Psoas muscle (tissue), 8 donors: ENCODE measurements at places on chromosomes 7 and 10. TPM values are rescaled to one million over a fixed set of nuclear protein-coding genes. Genes with fewer than 3 reads are reported as not detected.

ANK3 gene
- total RNA-seq = 110 TPM

SYT15 gene
- 2.8 TPM for total RNA-seq

KIF11 gene
- total RNA-seq = 0.32 TPM

ITIH2 gene
- total RNA-seq = 0.15 TPM

TMEM270 gene
- not detected for total RNA-seq

EBLN1 gene
- not detected for total RNA-seq

AKR1D1 gene
- not detected for total RNA-seq

SORCS1 gene
- 0.27 TPM for total RNA-seq

ASB4 gene
- total RNA-seq = 7.7 TPM

UCN3 gene
- total RNA-seq = not detected

RNF148 gene
- not detected for total RNA-seq

MYL10 gene
- total RNA-seq = not detected

C10orf105 gene
- not detected for total RNA-seq

PLEKHS1 gene
- total RNA-seq = not detected

GNGT1 gene
- not detected for total RNA-seq

BAMBI gene
- total RNA-seq = 0.89 TPM

DNA sequence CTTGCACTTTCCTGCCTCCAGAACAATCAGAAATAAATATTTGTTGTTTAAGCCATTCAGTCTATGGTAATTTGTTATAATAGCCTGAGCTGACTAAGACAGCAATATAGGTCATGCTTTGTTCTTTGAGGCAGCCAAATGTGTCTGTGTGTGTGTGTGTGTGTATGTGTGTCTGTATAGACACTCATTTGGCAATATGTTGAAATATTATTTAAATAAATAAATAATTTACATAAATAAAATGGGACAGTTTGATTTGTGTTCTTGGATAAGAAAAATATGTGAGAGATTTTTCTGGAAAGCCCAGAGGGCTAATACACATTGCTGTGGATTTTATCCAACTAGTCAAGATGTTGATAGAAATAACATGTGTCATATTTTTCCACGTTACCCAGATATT is 140.2 kb downstream of the PTN start:
- DNase-seq = no peak

GRCh38 chr10:91540733-91541132 is 92.1 kb downstream of the PPP1R3C start:
- DNase-seq = no peak

- no peak for DNase-seq
Observed at GRCh38 chr7:150397346-150398107, 18.4 kb downstream of the ZNF775 start.

DNA sequence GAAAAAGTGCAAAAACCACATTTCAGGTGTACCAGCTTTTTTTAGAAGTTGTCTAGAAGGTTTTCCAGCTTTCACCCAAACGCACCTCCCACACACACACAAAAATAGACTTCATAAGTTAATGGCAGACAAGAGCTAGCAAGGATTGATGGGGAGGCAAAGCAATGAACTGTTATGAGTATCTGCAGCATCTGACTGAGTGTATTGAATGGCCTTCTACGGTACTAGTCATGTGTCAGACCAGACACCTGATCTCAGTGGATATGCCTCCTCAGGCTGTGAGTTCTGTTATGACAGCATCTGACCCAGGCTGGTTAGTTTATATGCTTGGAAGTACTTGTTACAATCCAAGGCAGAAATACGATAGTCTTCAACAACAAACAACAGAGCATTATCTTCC is 406.1 kb upstream of the AUTS2 start:
- DNase-seq = no peak

GRCh38 chr7:94562525-94562924 is 52.9 kb downstream of the CASD1 start:
- no peak for DNase-seq

GRCh38 chr10:31033147-31033546 is 1.5 kb upstream of the ZNF438 start:
- peak; percentile 54 for DNase-seq

- no peak for DNase-seq
Observed at GRCh38 chr10:22560913-22561239, 153.5 kb downstream of the PIP4K2A start.

- DNase-seq = no peak
Observed at GRCh38 chr10:73379064-73379748, 20.5 kb upstream of the CFAP70 start.

DNA sequence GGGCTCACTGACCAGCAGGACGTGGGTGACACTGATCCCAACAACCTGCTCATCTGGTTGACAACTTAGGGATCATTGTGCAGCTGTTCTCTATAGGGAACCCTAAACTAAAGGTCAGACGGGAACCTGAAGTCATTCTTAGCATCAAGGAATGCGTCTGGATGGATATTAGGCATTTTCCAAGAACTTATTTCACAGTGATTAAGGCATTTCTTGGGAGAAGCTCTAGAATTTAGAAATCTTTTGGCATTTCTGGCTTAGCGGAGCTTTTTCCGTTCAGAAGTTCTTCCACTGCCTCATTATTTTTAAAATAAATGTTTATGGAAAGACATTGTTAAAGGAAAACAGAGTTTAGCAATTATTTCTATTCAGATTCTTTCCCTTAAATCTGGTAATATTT is 303.3 kb upstream of the IGFBP3 start:
- DNase-seq = no peak

- no peak for DNase-seq
Observed at GRCh38 chr7:70586822-70587221, 545.1 kb upstream of the GALNT17 start.

DNA sequence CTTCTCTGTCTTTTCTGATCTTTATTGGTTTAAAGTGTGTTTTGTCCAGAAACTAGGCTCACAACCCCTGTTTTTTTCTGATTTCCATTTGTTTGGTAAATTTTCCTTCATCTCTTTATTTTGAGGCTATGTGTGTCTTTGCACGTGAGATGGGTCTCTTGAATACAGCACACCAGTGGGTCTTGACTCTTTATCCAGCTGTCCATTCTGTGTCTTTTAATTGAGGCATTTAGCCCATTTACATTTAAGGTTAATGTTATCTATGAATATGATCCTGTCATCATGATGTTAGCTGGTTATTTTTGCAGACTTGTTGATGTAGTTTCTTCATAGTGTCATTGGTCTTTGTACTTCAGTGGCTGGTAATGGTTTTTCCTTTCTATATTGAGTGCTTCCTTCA is 10.1 kb downstream of the TEX36 start:
- no peak for DNase-seq

DNA sequence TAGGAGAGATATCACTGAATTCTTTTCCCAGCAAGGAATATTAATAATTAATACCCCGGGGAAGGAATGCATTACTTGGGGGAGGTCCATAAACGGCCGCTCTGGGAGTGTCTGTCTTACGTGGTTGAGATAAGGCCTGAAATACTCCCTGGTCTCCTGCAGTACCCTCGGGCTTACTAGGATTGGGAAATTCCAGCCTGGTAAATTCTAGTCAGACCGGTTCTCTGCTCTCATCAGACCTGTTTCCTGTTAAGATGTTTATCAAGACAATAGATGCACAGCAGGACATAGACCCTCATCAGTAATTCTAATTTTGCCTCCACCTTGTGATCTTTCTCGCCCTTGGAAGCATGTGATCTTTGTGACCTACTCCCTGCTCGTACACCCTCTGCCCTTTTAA is 162.8 kb upstream of the KCND2 start:
- no peak for DNase-seq

DNA sequence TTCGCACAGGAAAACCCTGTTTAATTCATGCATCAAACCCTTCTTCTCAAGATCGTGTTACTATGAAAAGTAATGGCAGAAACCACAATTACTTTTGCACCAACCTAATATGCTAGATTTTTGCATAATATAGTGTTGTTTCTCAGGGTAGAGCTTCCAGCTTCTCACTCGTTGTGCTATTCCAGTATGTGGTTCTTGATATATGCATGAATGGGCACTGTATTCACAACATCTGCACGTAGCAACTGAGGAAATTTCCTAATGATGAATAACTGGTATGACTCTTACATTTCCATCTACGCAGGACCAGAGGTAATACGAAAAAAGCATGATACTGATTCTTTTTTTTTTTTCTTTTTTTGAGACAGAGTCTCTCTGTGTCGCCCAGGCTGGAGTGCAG is 326.6 kb upstream of the GALNT17 start:
- no peak for DNase-seq

DNA sequence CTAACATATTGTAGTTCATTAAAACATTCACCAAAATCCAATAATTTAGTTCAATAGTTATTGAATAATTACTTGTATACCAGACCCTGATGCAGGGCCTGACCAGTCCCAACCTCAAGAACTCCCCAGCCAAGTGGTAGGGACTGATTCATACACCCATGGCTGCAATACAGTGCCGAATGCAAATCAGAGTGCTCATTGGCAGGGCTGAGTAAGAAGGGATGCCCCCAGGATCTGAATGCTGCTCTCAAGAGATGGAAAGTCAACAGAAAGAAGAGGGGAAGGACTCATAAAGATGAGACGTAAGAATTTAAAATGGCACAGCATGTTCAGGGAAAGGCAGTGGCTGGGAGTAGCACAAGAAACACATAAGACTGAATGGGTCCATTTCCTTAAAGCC is 29.9 kb downstream of the ZNF438 start:
- DNase-seq = no peak

DNA sequence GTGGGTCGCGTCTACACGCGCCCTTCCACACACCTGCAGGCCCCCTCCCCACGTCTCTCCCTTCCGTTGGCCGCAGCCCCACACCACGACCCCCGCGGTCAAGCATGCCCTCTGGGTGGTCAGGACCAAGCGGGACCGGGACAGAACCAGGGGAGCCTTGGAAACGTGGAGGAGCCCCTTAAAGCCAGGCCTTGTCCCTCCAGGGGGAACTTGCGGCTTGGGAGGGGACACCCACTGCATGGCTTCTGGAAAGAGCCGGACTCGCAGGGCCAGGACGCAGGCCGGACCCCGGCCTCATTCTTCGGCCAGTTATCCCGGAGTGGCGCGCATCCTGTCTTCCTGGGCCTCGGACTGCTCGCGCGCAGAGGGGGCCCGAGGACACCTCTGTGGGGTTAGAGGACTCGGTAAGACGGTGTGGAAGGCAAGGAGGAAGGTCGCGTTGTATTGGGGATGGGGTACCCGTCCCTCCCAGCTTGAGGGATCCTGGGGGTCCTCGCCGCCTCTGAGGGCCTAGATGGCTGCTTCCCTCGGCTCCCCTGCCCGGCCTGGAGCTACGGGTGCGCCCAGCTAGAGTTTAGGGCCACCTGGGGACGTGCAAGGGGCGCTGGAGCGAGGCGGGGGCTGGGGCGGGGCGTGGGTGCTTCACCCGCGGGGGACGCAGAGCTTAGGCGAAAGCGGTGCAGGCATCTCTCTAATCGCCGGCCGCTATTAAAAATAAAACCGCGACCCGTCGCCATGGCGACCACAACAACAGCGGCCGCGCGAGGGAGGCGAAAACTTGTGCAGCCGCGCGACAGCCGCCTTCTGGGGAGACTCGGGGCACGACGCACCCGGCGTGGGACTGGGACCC is 1.8 kb upstream of the PDGFA start:
- peak; percentile 56 for DNase-seq

DNA sequence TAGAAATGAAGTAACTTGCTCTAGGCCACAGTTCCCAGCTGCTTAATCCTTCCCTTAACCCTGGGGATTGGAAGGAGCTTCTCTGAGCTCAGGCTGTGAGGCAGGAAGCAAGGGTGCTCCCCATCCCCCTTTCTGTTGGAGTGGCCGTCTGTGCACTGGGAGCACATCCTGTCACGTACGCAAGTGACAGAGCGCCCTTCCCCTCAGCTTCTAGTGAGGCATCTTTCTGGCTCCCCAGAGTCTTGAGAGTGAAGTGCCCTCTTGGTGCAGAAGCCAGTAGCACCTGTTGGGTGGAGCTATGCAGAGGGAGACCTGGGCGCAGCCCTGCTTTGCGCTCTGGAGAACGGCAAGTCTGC is 47.8 kb downstream of the SHH start:
- DNase-seq = no peak

DNA sequence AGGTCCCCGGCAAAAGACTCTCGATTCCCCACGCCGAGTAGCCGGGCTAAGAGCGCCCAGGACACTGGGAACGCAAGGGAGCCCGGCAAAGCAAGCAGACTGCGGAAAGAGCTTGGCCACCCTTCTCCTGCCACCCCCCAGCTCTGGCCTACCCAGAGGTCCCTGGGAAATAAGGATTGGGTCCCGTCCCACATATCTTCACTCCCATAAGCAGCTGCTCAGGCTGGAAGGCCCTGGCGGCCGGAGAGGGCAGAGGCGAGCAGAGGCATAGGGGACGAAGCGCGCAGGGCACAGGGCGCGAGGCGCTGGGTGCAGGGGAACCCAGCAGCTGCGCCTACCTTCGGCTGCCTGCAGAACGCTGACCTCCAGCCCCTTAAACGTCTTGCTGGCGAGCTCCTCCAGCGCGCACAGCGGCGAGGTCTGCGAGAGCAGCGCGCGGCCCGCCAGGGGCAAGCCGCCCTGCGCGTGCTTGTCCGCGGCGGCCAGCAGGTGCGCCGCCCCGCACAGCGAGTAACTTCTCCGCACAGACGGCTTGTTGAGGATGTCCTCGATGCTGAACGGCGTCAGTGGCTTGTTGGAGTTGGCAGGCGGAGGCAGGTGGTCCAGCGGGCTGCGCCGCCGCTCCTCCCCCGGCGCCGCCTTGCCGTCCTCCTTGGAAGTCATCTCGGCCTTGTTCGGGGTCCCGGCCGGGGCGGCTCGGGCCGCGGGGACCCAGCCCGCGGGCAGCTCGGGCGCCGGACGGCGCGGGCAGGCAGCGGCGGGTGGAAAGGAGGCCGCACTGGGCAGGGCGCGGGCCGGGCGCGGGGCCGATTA is 904 bp downstream of the LBX1 start:
- peak; percentile 86 for DNase-seq

GRCh38 chr7:140631021-140631420 is 9.6 kb downstream of the DENND2A start:
- DNase-seq = no peak

DNA sequence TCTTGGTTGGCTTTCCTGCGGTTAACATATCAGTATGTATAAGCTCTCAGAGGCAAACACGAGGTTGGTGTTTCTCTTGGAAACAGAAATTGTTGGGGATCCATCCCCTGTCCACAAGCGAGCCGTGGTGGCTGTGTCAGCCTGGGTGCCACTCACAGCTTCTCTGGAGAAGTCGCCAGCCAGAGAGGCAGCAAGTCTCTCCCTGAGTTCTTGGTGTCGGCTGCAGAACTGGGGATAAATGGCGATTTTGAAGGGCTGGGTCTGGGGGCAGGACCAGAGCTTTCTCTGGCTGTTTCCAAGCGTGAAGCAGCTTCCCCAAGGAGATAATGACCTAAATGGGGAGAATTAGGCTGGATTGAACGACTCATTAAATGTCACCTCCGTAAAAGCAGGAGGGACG is 335.3 kb downstream of the GLRX3 start:
- no peak for DNase-seq

DNA sequence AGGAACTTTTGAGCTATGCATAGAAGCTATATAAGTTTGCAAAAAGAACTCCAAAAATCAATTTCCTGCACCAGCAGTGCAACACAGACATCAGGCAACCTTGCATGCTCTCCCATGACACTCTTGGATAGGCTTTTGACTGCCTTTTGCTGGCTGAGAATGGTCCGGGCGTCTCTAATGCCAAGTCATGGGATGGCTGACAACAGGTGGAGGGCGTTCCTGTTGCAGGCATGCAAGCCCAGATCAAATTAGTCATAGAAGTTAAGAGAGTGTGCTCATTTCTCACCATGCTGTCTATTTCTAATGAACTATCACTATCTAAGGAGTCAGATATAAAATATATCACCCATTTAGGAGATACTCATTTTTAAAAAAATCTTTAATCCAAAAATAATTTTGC is 8.4 kb downstream of the PLCE1 start:
- DNase-seq = peak; percentile 90

- peak; percentile 13 for DNase-seq
Observed at GRCh38 chr7:1352656-1353271, 106.5 kb downstream of the MICALL2 start.

GRCh38 chr7:96017877-96018276 is 245.5 kb downstream of the DYNC1I1 start:
- DNase-seq = no peak
